ENCODE measurements at places on chromosomes 1 and 21.
A peak's percentile ranks its signal among the peaks of the same experiment; 100 is the strongest.

DNA sequence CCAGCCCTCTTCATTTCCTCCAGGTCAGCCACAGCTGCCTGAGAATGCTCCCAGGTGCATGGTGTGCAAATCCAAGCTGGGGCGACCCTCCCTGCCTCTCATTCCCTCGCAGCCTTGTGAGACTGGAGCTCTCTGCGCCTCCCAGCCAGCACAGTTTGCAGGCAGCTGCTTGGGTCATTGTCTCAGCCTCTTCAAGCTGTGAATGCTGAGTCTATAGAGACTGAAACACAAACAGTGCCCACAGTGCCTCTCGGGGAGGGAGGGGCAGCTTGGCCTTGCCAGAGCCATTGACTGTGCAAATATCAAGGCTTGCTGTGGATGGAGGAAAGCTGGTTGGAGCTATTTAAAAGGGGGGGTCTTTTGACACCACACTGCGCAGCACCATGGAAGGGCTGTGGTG lies 10.6 kb downstream of the PLXNA2 start:
- no peak for DNase-seq

DNA sequence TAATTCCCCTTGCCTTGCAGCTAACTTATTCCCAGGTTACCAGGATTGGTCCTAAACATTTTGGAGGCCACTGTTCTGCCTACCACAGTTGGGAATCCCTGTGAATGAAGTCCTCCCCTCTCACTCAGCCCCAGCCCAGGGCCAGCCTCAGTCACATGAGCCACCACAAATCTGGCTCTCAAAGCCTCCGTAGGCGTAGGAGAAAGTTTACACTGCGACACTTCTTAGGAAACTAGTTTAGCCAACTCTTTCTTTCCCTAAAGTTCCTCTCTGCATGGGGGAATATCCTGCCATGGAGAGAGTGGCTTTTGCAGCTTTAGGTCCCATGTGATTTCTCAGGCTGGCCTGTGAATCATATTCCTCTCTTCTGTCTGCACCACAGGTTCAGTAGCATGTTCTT lies 45.7 kb upstream of the ETV3 start:
- no peak for DNase-seq

DNA sequence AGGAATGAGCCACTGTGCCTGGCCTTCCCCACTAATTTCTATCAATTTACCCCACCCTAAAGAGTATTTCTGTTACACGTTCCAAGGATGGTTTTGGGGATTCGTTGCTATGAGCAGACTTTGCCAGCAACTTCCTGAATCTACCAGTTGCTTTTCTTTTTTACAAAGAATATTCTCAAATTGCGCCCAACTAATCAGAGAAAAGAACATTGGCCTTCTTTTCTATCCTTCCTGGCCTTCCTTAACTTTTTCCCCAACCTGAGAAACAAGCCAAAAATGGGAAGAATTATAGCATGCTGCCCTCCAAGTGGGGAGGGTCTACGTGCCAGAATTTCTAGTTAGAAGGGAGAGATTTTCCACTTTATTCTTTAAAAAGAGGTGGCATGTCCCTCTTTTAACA lies 44.9 kb upstream of the SLC45A1 start:
- DNase-seq = no peak

GRCh38 chr1:15243275-15244043 lies 3.6 kb upstream of the FHAD1 start:
- DNase-seq = no peak

GRCh38 chr1:154736841-154737240 lies 128.9 kb upstream of the ADAR start:
- peak; percentile 74 for DNase-seq

GRCh38 chr1:212677136-212677535 lies 22.5 kb downstream of the BATF3 start:
- no peak for DNase-seq

DNA sequence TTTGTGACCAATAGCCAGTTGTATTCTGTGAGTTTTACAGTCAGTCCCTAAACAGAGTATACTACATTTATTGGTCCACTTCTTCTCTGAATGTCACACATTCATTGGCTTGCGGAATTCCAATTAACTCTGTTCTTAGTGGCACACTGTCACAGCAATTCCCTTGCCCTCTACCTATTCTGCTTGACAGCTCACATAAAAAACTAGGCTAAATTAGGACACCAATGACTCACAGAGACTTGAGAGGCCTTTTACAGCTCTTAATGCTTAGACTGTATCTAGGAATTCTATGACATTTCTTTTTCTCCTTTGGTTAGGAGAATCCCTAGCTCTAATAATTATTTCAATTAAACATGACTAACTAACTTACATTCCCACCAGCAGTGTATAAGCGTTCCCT lies 104.1 kb downstream of the NEGR1 start:
- peak; percentile 24 for DNase-seq

DNA sequence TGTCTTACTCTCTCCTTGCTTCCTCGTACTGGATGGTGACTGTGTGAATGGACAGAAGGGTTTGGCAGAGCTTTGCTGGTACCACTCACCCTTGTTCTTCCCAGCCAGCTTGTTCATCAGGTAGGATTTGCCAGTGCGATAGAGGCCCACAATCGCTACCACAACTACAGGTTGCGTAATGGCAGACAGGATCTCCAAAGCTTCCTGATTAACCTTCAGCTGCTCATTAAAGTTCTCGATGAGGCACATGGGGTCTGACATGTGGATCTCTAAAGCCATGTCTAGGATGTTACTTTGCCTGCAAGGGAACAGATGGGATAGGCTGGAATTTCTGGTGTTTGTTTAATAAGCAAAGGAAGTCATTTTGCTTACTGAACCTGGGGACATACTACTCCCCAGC lies 3.4 kb downstream of the GBP5 start:
- DNase-seq = no peak

All from fibroblast of skin of right biceps (primary cell).